Kidney glomerular epithelial cell (primary cell): ENCODE measurements at places on chromosomes 16 and 17.

DNA sequence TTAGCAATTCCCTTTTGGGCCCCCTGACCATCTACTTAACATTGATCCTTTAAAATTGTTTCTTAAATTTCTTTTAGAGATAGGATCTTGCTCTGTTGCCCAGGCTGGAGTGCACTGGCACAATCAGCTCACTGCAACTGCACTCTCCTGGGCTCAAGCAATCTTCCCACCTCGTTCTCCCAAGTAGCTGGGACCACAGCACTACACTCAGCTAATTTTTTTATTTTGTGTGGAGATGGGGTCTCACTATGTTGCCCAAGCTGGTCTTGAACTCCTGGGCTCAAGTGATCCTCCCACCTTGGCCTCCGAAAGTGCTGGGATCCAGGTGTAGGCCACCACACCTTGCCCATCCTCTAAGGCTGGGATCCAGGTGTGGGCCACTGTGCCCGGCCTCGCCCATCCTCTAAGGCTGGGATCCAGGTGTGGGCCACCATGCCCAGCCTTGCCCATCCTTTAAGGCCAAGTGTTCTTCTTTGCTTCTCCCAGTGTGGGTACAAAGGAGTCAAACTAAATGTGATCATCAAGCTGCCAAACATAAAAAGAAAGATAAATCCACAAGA is 13.2 kb downstream of the C16orf95 start:
- no peak for DNase-seq

DNA sequence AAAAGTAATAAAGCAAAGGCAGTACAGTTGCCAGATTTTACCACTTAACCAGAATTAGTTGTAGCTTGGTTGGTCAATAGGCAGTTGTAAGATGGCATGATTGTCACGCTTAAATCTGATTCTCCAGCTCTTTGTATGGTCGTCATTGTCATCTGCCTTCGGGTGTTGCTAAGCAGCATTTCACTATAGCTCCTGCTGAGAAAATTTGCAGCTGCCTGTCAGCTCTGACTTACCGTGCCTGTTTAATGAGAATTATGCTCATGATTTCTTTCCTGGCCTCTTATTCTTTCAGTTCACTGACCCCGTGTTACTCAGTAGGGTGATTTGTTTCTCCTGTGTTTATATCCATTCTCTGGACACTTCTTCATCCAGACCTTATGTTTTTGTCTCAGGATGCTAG is 66.7 kb downstream of the TANGO6 start:
- DNase-seq, result no peak

GRCh38 chr16:58292886-58293285 is 1.9 kb downstream of the PRSS54 start:
- DNase-seq, result no peak

- DNase-seq, result no peak
These were observed 2.0 kb upstream of the ABR start for GRCh38 chr17:1181753-1182137.

DNA sequence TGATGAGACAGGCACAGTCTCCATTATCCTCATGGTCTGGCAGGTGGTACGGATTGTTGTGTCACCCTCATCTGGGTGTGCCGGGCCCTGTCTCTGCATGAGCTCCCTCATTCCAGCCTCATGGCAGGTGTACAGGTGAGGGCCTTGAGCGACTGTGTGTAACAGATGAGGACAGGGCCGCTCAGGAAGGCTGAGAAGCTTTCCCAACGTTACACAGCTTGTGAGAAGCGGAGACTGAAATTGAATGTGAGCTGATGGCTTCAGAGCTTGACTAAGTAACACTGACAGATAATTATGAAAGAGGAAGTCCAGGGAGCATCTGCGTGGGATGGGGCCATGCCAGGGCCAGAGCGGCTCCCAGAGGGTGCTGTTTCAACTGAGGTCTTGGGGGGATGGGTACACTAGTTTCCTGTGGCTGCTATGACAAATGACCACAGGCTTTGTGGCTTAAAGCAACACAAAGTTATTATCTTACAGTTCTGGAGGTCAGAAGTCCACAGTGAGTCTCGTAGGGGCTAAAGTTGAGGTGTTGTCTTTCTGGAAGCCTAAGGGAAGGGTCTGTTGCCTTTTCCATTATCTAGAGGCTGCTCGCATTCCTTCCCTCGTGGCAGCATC is 36.7 kb downstream of the CMIP start:
- DNase-seq, result no peak

GRCh38 chr16:27817038-27817437 is 246.5 kb downstream of the GSG1L start:
- DNase-seq, result no peak

DNA sequence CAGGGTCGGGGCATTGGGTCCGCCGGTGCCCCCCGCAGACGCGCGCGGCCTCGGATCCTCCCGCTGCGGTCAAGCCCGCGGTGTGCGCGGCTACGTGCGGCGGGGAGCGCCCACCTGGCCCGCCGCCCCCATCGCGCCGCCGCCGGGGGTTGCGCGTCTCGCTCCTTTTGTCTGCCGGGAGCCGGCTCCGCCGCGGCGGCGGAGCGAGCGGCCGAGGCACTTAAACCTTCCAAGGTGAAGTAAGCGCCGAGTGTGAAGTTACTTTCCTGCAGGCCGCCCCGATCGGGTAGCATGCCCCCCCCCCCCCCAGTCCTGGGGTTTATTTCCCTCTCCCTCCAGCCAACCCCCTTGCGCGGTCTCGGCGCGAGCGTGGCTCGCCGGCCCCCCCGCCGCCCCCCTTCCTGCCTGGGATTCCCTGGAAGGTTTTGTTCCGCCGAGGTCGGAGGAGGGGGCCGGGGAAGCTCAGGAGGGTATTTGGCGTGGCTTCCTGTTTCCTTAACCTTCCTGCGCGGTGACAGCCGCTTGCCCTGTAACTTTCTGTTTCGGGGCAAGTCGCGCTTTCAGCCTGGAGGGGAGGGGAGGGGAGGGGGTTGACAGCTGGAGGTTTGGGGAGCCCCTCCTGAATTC is 56.6 kb upstream of the GSE1 start:
- DNase-seq, result peak; percentile 3

- DNase-seq, result no peak
These were observed 163.4 kb downstream of the LAT start for GRCh38 chr16:29148131-29148691.

DNA sequence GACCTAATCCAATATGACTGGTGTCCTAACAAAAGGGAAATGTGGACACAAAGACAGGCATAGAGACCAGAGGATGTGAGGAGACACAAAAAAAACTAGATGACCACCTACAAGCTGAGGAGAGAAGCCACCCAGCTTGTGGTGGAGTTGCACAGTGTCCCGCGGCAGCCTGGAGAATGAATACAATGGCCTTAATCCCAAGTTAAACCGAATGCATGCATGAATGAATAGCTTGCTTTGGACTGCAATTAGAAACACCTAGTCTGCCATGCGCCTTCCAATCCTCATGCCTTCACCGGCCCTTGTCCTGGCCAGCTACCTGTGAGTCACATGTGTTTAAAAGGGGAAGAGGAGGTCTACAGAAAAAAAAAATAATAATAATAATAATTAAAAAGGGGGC is 72.0 kb downstream of the CNGB1 start:
- DNase-seq, result peak; percentile 12

DNA sequence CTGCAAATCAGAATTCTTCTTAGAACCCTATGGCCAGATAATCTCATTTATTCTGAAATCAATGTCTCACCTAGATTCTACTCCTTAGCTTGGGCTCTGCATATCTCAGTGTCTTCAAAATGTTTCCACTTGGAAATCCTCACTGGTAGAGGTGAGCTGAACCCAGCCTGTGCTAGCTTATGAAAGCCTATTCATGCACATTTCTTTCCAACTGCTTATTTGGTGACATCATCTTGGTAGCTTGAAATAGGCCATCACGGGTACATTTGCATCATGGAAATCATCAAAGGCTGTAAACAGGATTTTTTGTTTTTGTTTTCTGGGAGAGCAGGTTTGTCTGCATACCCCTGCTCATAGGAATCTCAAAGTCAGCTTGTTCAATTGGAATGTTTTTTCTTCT is 130.8 kb downstream of the KCNJ18 start:
- no peak for DNase-seq

- no peak for DNase-seq
These were observed 13.5 kb downstream of the PRCD start for GRCh38 chr17:76553178-76553908.

DNA sequence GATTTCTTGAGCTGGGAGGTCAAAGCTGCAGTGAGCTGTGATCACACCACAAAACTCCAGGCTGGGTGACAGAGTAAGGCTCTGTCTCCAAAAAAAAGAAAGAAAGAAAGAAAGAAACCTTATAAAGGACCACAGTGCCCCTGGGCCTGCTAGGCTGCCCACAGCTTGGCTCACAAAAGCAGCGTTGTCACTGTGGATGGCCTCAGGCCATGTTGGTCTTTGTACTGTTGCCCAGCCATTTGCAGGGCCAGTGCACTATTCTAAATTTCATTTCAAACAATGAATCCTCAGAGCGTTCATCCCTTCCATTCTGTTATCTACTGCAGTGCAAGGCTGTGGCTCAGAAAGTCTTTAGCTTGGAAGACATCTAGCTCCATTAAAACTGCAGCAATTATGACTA is 208.4 kb downstream of the SLC39A11 start:
- DNase-seq, result no peak

DNA sequence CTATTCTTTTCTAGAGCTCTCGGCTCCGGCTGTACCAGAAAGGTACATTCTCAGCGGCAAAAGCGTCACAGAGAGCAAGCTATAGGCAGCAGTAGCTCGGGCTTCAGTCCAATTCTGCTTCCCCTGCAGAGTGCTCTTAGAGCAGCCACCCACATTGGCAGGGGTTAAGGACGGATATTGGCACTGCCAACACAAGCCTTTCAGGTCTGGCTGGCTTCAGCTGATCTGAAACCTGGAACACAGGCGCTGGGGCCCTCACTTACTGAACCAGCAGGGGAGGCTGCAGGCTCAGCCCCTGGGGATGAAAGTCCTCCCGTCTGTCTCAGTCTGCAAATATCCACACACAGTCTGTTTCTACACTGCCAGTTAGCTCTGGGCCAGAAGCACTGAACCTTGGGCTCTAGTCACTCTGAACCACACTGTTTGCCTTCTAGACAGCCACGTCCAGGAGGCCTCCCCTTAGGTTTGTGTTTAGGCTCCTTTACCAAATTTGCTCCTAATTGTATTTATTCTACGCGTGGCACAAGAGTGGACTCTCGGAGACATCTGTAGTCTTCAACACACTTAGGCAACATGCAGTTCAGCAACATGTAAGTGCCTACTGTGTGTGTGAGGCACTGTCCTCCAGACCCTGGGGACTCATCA is 40.1 kb downstream of the HIC1 start:
- no peak for DNase-seq

GRCh38 chr17:75301502-75302206 is 12.4 kb upstream of the SLC25A19 start:
- no peak for DNase-seq

- DNase-seq, result peak; percentile 59
These were observed 271.5 kb downstream of the PHKB start for GRCh38 chr16:47732523-47733111.

GRCh38 chr17:82890339-82890730 is 50.5 kb upstream of the ZNF750 start:
- no peak for DNase-seq

GRCh38 chr17:50200457-50201275 is 765 bp downstream of the COL1A1 start:
- peak; percentile 95 for DNase-seq

GRCh38 chr16:65541646-65542045 is 419.8 kb upstream of the CDH11 start:
- no peak for DNase-seq

DNA sequence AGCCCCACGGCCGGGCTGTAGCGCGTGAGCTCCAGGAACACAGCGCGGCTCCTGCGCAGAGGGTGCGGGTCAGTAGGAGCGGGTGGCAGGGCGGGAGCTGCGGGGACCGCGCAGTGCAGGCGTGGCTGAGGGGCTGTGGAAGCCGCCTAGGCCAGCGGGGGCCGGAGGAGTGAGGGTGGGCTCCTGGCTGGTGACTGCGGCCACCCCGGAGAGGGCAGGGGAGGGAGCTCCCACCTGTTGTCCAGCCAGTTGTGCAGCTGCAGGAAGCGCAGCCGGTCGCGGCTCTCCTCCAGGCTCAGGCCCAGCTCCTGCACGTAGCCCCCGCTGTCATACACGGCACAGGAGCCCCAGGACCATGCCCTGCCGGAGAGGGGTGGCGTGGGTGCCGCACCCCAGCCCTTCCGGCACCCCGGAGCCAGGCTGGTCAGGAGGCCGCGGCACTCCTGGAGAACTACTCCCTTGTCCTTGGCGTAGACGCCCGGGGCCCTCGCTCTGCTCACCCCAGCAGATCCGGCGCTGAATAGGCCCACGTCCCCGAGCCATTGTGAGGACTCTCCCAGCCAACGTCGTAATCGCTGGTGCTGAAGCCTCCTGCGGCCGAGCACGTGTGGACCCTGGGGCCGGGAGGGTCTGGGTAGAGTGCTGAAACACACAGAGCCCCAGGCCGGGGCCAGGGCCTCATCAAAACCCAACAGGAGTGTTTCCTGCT is 43.9 kb downstream of the TSC2 start:
- DNase-seq, result no peak

DNA sequence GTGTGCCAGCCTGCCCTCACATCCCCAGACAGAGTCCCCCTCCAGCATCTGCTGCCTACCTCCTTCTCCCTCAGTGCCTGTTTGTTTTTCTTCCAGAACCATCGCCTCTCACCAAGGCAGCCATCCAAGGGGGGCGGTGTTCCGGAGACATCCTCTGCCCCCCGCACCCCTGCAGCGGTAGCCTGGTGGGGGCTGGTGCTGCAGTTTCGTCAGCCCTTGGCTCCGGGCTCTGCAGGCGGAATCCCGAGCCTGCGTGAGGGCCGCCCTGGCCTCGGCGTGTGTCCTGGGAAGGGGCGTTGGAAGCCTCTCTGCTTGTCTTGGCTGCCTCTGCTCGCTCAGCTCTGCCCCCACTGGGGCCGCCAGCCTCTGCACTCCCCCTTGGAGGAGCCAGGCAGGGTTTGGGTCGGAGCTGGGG is 126.0 kb upstream of the CIBAR2 start:
- no peak for DNase-seq

- no peak for DNase-seq
These were observed 993 bp downstream of the ERN1 start for GRCh38 chr17:64128787-64129514.

GRCh38 chr16:54856871-54857270 is 73.8 kb upstream of the IRX5 start:
- DNase-seq, result no peak

GRCh38 chr17:45784293-45784740 is at the start of gene CRHR1:
TSS of gene CRHR1 (plus strand) at chr17:45784320. CDS start at chr17:45784545, 225 bp downstream.
- DNase-seq, result no peak

GRCh38 chr17:48123776-48124388 is 16.3 kb downstream of the SNX11 start:
- DNase-seq, result no peak

- DNase-seq, result no peak
These were observed 12.1 kb upstream of the HP start for GRCh38 chr16:72042157-72042660.

- no peak for DNase-seq
These were observed 17.1 kb downstream of the JUP start for GRCh38 chr17:41769346-41769862.
